Left kidney (tissue), 8 donors: ENCODE measurements at places on chromosomes 11 and 22. TPM values are rescaled to one million over a fixed set of nuclear protein-coding genes. Genes with fewer than 3 reads are reported as not detected.

Gene GUCD1
- polyA plus RNA-seq, result 90.0 TPM

Gene MOGAT2
- polyA plus RNA-seq, result 1.1 TPM

Gene PHOX2A
- polyA plus RNA-seq, result not detected

Gene SEC14L2
- 7.0 TPM for polyA plus RNA-seq

Gene ZNF215
- polyA plus RNA-seq, result 4.6 TPM

Gene FXYD6
- 114 TPM for polyA plus RNA-seq

Gene C11orf86
- not detected for polyA plus RNA-seq

Gene MTA2
- polyA plus RNA-seq, result 108 TPM

Gene TSSK2
- not detected for polyA plus RNA-seq

Gene YAP1
- 221 TPM for polyA plus RNA-seq

Gene BTG4
- not detected for polyA plus RNA-seq

Gene SYT13
- polyA plus RNA-seq, result 12.6 TPM

Gene C11orf71
- polyA plus RNA-seq, result 17.5 TPM

Gene SLC22A25
- not detected for polyA plus RNA-seq

Gene UBASH3B
- polyA plus RNA-seq, result 8.5 TPM

Gene MYBPC3
- polyA plus RNA-seq, result 0.13 TPM

Gene DGCR6
- polyA plus RNA-seq, result 6.6 TPM

Gene RAB36
- polyA plus RNA-seq, result 19.2 TPM

Gene SLC17A6
- polyA plus RNA-seq, result not detected

Gene FAM181B
- 2.3 TPM for polyA plus RNA-seq

Gene UBQLN3
- not detected for polyA plus RNA-seq

Gene NELL1
- polyA plus RNA-seq, result 2.6 TPM

Gene CYTH4
- 3.9 TPM for polyA plus RNA-seq

Gene CNGA4
- 1.1 TPM for polyA plus RNA-seq

Gene SLC22A6
- polyA plus RNA-seq, result 29.4 TPM

Gene BATF2
- 3.2 TPM for polyA plus RNA-seq

Gene ST14
- 23.5 TPM for polyA plus RNA-seq

Gene TTC9C
- polyA plus RNA-seq, result 43.1 TPM

Gene RFPL1
- 0.81 TPM for polyA plus RNA-seq

Gene ZNRF3
- polyA plus RNA-seq, result 30.5 TPM

Gene C11orf65
- 3.4 TPM for polyA plus RNA-seq

Gene SLC15A3
- 15.7 TPM for polyA plus RNA-seq
